ENCODE measurements at places on chromosomes 4 and X.

DNA sequence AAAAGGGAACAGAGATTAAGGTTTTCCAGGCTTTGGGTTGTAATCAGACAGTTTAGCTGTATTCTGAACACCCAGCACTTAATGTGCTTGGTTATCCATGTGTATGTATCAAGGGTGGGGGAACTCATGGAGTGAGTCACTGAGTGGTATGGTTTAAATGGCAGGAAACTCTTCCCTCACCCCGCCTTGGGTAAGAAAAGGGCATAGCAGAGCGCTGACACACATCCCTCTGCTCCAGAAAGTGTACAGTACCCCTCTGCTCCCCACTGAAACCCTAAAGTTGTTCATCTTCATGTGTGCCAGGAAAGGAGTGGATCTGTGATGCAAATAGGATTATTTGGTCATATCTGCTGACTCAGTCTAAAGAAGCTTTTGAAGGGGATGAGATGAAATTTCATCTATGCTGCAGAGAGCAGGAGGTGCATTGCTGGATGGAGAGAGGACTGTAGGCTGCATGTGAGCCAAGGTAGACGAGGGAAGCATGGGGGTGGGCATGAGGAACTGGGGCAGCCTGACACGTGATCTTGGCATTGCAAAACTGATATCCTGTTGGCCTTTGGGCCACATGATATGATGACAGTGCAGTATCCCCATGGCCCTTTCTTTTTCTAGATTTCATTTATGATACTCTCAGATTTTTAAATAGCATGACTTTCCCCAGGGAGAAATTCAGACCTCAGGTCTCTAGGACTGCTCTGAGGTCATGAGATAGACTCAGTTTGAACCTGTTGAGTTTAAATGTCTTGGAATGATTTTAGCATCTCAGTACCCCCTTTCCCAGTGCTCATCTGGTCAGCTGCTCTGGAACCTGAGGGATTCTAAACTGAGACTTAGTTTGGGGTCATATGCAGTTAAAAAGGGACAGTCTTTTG lies 84.8 kb downstream of the TMEM164 start:
- no peak for DNase-seq

DNA sequence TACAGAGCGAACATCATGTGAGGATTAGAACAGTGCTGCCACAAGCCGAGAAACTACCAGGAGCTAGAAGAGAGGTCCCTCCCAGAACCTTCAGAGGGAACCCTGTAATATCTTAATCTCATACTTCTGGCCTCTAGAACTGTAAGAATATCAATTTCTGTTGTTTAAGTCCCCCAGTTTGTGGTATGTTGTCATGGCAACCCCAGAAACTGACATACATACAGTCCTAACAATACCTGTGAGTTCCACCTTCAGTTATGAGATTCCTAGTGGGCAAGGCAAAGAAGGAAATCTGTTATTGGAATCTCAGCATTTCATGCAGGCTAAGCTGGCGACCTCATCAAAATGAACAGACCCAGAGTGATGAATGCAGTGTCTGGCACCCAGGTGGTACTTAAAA lies 42.5 kb downstream of the ZBTB49 start:
- DNase-seq, result no peak

DNA sequence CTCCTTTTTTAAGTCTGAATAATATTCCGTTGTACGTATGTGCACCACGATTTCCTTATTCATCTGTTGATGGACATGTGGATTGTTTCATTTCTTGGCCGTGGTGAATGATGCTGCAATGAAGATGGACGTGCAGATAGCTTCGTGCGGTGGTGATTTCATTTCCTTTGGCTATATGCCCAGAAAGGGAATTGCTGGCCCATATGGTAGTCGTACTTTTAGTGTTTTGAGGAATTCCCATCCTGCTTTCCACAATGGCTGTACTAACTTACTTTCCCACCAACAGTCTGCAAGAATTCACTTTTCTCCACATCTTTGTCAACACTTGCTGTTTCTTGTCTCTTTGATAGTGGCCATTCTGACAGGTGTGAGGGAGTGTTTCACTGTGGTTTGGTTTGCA lies 12.8 kb downstream of the ZFP42 start:
- no peak for DNase-seq

GRCh38 chr4:76960014-76960413 lies 10.5 kb downstream of the SEPTIN11 start:
- no peak for DNase-seq

GRCh38 chr4:162891788-162892707 lies 274.6 kb downstream of the NAF1 start:
- DNase-seq, result no peak

GRCh38 chr4:144355811-144356757 lies 215.6 kb upstream of the GYPA start:
- DNase-seq, result no peak

DNA sequence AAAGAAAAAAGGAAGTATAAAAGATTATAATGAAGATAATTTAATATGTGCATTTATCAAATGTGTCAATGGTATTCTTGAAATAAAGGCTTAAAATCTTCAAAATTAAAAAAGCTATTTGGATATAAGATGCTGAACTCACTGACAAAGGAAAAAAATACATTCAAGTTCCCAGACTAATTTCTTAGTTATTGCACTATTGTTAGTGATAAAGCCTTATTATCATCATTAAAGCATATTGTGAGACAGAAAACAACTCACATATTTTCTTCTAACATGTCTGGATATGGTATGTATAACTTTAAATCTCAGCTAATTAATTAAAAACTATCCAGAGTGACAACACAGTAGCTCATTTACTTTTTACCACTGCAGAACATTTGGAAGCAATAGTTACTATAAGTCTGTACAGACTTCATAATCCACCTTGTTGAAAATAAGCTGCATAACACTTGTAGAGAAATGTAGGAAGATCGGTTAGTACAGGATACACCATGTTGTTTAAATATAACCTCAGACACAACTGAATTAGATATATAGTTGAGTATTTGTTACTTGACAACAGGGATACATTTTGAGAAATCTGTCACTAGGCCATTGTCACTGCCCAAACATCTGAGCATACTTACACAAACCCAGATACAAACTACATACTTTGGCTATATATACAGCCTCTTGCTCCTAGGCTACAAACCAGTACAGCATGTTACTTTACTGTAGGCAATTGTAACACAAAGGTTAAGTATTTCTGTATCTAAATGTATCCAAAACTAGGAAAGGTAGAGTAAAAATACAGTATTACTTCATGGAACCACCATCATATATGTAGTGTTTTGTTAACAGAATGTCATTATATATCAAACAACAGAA lies 12.8 kb upstream of the FAM200B start:
- no peak for DNase-seq

DNA sequence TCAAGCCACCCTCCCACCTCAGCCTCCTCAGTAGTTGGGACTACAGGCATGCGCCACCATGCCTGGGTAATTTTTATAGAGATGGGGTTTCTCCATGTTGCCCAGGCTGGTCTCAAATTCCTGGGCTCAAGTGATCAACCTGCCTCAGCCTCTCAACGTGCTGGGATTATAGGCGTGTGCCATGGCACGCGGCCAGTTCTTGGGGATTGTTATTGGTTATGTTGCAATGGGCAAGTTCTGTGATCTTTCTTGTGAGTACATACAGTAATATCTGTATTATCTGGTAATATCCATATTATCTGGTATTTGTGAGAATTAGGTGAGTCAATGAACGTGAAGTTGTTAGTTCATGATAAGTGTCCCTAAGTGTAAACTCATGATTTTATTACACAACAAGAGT lies 90.3 kb upstream of the TBL1X start:
- DNase-seq, result no peak

GRCh38 chr4:22465996-22466395 lies 49.9 kb downstream of the ADGRA3 start:
- DNase-seq, result no peak

GRCh38 chr4:3403348-3403906 lies 38.3 kb upstream of the HGFAC start:
- no peak for DNase-seq

GRCh38 chr4:61195101-61195500 lies 5.0 kb upstream of the ADGRL3 start:
- DNase-seq, result no peak

DNA sequence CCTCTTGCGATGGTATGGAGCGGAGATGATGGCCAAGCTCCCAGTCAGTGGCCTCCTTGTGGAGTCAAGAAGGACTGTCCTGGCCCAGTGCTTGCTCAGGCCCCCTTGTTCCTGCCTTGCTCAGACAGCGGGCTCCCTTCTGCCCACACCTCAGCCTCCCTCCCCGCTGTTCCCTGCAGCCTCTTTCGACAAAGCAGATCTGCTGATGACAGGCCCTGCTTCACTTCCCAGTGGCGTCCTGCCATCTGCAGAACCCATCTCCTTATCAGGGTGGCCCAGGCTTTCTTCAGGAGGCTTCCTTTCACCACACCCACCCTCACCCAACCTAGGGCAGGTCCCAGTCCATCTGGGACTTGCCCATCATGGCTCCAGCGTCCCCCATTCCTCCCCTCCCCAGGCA lies 80.0 kb downstream of the CLDN34 start:
- DNase-seq, result no peak

GRCh38 chr4:7766086-7766485 lies 173.6 kb downstream of the AFAP1 start:
- DNase-seq, result no peak

DNA sequence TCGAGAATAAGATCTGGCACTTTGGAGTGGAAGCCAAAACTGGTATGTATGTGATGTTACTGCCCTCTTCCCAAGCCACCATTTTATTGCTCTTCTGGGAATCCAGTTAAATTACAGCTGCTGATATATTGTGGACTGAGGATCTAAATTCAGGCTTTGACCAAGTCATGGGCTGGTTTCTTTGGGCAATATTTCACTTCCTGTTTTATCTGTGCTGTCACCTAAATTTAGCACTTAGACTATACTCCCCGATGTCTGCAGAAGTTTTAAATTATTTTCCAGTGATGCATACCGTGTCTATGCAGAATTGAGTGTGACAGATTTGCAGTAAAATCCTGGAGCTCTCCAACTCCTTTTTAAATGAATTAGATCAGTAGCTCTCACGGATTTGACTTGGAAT lies 100.0 kb downstream of the TEX13A start:
- DNase-seq, result no peak

DNA sequence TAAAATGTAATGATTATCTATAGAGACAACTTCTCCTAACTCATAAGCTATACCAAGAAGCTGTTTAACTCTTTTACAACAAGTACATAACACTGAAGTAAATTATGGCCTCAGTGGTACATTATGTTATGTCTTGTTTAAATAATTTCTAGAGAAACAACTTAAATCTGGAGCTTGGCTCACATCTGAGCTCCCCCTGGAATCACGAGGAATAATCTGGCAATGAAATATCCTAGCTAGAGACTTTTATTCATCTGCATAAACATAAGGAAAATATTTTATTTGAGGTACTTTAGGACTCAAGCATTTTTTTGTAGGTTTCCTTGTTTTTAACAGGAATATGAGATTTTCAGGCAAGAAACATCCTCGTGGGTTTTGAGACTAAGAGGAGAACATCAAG lies 354.7 kb upstream of the SLC7A11 start:
- DNase-seq, result no peak

GRCh38 chr4:185914583-185915199 lies 102.7 kb upstream of the SORBS2 start:
- DNase-seq, result no peak

DNA sequence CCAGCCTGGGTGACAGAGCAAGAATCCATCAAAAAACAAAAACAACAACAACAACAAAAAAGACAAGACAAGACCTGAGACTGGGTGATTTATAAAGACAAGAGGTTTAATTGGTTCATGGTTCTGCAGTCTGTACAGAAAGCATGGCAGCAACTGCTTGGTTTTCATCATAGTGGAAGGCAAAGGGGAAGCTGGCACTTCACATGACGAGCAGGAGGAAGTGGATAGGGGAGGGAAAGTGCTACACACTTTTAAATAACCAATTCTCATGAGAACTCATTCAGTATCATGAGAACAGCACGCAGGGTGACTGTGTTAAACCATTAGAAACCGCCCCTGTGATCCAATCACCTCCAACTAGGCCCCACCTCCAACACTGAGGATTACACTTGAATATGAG lies 28.4 kb upstream of the SLC10A7 start:
- DNase-seq, result no peak

DNA sequence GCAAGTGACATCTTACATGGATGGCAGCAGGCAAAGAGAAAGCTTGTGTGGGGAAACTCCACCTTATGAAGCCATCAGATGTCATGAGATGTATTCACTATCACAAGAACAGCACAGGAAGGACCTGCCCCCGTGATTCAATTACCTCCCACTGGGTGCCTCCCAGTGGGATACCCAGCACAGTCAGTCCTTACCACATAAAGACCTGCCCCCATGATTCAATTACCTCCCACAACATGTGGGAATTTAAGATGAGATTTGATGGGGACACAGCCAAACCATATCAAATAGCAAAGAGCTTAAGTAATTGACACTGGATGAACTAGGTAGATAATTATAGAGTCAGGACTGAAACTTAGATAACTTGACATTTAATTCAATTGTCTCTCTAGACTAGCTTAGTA lies 85.6 kb downstream of the SLIT2 start:
- DNase-seq, result no peak
